HepG2 (cell line): ENCODE measurements at places on chromosomes 11 and 22.

GRCh38 chr11:61690706-61691379 lies 10.7 kb downstream of the DAGLA start:
- no peak for DNase-seq

DNA sequence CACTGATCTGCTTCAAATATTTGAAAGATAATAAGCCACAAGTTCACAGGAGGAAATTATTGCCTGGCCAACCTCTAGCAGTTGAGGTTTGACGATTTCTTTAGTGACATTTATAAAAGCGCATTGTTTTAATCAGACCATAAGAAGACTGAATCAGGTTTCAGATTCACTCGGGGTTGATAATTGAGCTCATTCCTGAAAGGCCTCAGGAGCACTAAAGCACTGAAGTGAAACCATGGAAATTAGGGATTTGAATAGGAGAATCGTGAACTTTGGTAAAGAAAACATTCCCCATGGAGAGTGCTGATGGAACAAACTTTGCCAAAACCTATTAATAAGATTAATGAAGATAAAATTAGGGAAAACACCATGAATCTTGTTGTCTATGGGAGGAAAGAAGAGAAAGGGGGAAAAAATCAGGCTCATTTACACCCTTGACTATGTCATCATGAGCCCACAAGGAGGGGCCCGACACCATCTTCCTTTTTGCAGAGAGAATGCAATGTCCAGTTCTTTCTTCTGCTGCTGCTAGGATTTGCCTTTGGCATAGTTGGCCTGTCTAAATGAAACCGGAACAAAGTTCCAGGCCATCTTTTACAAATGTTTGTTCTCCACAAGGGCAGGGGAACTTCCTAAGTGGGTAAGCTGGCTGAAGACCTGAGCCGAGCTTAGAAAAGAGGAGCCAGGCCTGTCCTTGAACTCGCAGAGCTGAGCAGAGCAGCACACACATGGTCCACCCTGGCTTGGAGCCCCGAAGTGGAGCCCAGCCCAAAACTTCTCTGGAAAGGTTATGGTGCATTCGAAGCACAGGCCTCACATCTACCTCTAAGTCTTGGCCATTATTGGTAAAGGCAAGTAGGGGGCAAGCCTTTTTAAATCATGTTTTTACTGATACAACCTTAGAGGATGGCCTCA lies 56.1 kb upstream of the EIF3M start:
- DNase-seq, result no peak

DNA sequence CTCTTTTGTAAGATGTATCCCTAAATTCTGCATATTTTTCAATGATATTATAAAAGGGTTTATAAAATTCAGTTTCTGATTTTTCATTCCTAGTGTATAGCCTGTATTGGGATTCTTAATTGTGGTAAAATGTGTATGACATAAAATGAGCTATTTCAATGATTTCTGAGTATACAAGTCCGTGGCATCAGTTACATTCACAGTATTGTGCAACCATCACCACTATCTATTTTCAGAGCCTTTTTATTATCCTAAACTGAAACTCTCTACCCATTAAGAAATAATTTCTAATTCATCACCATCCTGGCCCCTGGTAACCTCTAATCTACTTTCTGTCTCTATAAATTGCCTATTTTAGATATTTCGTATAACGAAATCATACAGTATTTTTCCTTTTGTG lies 39.8 kb downstream of the EIF3F start:
- DNase-seq, result no peak

DNA sequence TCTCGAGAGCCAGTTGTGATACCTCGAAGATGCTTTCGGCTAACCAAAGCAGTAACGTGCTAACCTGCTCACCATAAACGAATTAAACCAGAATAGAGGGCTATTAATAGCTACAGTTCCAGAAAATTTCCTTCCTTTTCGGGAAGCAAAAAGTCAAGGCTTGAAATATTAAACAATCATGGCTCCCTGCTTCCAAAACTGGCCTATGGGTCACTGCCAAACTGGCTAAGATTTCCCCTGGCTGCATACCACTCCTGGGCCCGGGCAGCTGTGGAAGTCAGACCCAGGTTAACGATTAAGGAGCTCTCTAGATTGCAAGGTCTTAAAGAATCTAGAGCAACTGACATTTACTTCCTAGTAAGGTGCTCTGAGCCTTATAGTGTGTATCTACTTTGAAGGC lies 1.7 kb downstream of the AMOTL1 start:
- DNase-seq, result no peak

DNA sequence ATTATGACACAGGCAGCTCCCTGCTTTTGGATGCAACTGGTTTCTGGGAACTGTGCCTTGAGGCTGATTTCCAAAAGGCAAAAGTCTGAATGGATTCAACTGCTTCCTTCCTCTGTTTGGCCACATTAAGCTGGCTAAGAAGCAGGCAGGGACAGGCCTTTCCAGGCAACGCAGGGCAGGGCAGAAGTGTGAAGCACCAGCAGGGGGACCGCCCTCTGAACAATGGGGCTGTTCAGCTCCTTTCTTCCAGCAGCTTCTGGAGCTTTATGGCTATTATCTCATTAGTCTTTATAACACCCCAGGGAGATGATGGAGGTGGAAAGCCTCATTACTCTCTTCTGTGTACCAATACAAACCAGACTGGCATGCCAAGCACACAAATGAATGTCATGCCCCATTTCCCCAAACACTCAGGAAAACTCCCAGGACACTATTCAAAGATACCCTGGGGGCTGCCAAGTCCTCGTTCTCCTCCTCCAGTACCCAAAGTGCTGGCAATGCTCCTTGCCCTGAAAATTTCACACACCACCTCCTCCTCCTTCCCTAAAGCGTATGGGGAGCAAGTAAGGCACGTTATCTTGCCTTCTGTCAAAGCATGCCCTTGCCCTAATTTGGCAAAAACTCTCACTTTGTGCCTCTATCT lies 21.3 kb downstream of the MORC2 start:
- DNase-seq, result no peak

DNA sequence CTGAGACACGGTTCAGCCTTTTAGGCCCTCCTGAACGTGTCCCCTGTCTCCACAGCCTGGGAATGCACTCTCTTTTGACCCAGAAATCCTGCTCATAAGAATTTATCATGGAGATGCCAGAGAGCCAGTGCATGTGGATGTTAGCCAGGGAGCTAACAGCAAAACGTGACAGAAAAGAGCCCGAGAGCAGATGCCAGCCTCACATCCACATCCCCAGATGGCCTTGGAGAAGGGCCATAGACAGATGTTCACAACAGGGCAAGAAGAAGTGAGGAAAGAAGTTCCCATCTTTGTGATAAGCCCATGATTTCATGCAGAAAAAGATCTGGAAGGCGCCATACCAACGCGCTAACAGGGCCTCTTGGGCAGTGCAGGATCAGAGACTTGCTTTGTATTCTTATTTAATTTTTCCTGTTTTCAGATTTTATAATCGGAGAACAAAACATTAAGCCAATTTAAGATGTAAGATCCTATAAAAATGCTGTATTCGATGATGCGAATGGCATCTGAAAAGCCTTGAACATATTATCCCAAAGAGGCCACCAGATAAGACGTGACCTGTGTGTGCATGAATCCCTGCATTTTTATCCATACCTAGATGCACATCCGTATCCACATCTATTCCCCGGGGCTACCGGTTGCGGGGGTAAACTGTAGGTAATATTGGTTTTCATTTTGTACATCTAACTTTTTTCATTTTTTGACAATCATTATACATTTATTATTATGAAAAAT lies 48.7 kb downstream of the IGLL5 start:
- no peak for DNase-seq

- no peak for DNase-seq
Measured at GRCh38 chr11:76610871-76611475, 59.6 kb downstream of the LRRC32 start.

DNA sequence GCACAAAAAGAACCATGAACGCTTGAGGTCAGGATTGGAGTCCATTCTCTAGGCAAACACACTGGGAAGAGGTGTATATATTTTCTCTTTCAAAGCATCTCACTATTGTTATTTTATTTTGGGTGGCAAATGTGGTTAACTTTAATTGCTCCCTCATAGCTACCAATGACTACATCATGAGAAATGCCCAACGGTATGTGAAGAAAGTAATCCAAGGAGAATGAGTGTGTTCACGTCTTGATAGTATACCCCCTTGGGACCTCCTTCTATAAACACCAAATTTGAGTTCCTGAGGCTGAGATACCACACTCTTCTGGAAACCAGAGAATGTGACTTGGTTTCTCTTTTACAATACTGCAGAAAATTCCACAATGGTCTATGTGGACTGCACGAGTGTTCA lies 15.8 kb downstream of the OR8D1 start:
- no peak for DNase-seq

DNA sequence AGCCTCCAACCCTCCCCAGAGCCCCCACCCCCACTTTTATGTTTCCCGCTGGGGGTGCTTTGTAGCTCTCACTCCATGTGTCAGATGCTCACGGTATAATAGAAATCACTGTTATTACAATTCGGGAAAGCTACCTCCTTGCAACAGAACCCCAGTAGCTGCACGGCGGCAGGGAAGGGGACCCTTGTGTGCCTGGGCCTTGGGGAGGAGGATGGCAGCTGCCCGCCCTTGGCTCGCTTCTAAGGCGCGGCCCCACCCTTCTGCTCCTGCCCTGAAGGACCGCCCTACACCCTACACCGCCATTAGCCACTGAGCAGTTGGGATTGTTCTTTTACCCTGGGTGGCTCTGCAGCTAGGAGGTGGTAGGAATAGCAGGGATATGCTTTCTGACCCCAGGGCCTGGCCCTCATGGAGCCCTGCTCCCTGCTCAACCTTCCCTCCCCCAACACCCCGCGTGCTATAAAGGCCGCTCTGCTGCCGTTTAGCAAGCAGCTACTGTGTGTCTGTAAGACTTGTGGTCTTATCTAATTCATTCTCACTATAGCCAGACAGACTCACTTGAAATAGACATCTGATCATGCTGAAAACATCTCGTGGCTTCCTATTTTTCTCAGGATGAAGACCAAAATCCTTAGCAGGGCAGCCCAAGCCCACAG lies 219.7 kb downstream of the CEP164 start:
- no peak for DNase-seq

GRCh38 chr11:93216511-93217101 lies 18.8 kb upstream of the SLC36A4 start:
- no peak for DNase-seq

DNA sequence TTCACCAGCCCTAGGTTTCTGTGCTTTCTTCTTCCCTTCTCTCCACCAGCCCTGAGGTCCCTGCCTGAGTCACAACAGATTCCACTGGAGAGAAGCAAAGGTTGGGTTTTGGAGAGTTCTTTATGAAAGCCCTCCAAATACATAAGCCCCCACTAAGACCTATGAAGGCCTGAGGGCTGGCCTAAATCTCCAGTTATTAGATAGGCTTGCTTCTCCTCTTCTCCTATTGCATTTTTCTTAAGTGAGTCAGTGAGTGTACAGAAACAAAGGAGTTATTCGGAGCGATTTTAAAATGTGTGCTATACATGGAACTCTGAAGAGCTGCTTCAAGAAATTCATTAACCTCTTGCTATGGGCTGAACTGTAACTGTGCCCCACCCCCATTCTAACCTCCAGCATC lies 1057.3 kb downstream of the OPCML start:
- no peak for DNase-seq

DNA sequence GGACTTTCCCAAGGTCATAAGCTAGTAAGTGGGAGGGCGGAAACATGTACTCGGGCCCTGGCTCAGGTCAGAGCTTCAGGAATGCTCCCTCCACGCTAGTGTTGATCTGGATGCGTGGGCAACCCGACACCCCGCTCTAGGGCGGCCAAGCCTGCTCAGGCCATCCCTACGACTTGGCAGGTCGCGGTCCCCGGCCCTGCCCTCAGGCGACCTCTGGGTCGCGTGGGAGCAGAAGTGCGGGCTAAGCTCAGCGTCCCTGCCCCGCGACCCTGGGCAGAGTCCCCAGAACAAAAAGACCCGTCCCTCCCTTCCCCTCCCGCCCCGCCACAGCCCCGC lies 781 bp upstream of the TEF start:
- peak; percentile 83 for DNase-seq

GRCh38 chr22:35333220-35333619 lies 33.5 kb downstream of the TOM1 start:
- no peak for DNase-seq

DNA sequence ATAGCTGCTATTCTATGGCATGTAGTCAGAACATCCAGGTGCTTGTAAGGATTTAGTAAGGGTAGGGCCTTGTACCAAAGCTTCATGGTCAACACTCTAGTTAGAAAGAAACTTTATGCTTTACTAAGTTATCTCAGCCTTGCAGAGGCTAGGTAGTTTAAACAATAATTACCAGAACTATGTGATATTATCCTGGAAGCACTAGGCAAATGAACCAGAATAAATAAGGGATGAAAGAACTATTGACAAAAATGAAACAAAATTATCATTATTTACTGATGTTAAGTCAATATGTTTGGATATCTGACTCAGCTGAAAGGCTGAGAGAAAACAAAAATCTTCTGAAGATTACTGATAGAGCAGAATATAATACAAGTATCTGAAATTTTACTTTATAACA lies 1089.1 kb upstream of the RAG2 start:
- DNase-seq, result no peak

GRCh38 chr11:69153661-69154060 lies 2.1 kb upstream of the SMIM38 start:
- DNase-seq, result no peak

DNA sequence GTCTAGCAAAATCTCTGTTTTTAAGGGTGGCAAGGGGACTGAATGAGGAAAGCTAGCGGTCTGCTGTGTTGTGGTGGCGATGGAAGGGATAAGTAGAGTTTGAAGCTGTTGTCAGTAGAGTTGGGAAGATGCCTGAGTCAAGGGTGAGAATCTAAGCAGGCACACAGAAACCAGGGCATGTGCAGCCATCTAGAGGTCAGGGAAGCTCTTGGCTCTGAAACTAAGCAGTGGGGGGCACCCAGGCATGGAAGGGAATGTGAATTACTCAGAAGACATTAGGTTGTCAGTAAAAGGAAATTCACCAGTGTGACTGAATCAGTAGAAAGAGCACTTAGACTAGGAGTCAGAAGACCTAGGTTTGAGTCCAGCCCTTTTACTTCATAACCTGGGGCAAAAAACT lies 15.4 kb downstream of the BMAL1 start:
- DNase-seq, result no peak

GRCh38 chr11:71286701-71287643 lies 34.6 kb upstream of the SHANK2 start:
- peak; percentile 38 for DNase-seq

- DNase-seq, result no peak
Measured at GRCh38 chr22:18013947-18014346, 10.4 kb downstream of the MICAL3 start.

- no peak for DNase-seq
Measured at GRCh38 chr11:106706355-106706754, 311.9 kb downstream of the GUCY1A2 start.

GRCh38 chr11:75158696-75159150 lies 7.8 kb downstream of the SLCO2B1 start:
- DNase-seq, result no peak

- no peak for DNase-seq
Measured at GRCh38 chr11:33674035-33674814, 26.4 kb downstream of the C11orf91 start.
